EH (cell line): ENCODE measurements at places on chromosomes 5 and 9.
A peak's percentile ranks its signal among the peaks of the same experiment; 100 is the strongest.

- no peak for DNase-seq
Observed at GRCh38 chr5:180813420-180813819, 10.8 kb upstream of the MGAT1 start.

GRCh38 chr5:79055017-79055416, 14.5 kb downstream of the DMGDH start:
- DNase-seq = no peak

- no peak for DNase-seq
Observed at GRCh38 chr9:98381311-98382103, 126.1 kb upstream of the TBC1D2 start.

- DNase-seq = peak; percentile 66
Observed at GRCh38 chr5:144183254-144183889, 12.7 kb downstream of the KCTD16 start.

- no peak for DNase-seq
Observed at GRCh38 chr5:147560718-147561331, 51.0 kb upstream of the DPYSL3 start.

- peak; percentile 74 for DNase-seq
Observed at GRCh38 chr9:135898634-135899407, 8.5 kb downstream of the CAMSAP1 start.

GRCh38 chr5:133792024-133792423, 176.4 kb downstream of the C5orf15 start:
- no peak for DNase-seq

DNA sequence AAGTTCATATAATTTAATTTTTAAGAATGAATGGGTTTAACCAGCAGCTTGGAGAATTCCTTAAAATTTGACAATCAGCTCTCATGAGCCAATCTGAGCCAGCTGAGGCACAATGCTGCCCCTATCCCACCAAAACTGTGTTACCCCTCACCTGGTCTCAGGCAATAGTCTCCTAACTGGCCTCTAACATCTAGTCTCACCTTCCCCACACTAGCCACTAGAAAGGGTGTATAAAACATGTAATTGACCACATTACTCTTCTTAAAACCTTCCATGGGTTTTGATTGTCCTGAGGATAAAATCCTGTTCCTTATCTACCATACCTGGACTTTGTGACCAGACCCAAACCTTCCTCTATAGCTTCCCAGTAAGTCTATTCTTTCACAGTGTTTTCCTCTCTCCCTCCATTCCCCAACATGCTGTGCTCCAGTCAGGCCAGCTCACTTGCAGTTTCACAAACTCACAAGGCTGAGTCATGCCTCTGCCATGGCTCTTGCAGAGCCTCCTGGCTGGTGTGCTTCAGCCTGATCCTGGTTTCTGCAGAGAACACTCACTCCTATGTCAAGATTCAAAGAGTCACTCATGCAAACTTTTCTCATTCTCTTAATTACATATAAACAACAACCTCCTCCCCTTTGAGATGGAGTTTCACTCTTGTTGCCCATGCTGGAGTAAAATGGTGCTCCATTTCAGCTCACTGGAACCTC, 16.0 kb upstream of the ZCCHC7 start:
- peak; percentile 82 for DNase-seq

- peak; percentile 74 for DNase-seq
Observed at GRCh38 chr9:70868661-70869652, 252.5 kb downstream of the TRPM3 start.

GRCh38 chr5:170913573-170913972, 51.8 kb downstream of the RANBP17 start:
- DNase-seq = no peak

DNA sequence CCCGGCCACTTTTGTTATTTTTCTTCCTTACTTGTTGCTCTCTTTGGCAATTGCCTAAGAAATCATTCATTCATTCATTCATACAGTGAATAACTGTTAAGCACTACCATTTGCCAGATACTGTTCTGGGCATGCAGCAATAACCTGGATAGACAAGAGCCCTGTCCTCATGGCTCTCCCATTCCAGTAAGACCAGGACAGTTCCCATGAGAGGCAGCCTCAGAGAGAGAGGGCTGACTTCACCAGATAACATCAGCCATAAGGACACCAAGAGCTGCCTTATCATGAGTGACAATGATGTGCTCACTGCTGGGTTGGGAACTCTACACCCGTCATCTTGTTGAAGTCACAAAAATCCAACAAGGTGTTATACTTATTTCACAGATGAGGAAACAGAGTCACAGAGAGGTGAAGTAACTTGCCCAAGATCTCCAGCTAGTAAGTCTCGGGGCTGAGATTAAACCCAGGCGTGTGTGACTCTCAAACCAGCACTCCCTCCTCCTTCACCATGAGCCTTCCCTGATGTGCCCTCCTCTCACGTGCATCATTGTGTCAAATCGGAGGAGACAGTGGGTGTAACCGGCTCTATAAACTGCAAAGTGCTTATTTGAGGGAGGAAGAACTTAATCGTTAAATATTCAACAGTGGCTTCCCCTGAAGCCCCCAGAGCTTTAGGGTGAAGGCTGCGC, 61.1 kb upstream of the TBC1D2 start:
- DNase-seq = no peak

- peak; percentile 74 for DNase-seq
Observed at GRCh38 chr5:122846051-122846550, 688 bp downstream of the SNX24 start.

- no peak for DNase-seq
Observed at GRCh38 chr5:65462139-65462705, 19.5 kb downstream of the ADAMTS6 start.

DNA sequence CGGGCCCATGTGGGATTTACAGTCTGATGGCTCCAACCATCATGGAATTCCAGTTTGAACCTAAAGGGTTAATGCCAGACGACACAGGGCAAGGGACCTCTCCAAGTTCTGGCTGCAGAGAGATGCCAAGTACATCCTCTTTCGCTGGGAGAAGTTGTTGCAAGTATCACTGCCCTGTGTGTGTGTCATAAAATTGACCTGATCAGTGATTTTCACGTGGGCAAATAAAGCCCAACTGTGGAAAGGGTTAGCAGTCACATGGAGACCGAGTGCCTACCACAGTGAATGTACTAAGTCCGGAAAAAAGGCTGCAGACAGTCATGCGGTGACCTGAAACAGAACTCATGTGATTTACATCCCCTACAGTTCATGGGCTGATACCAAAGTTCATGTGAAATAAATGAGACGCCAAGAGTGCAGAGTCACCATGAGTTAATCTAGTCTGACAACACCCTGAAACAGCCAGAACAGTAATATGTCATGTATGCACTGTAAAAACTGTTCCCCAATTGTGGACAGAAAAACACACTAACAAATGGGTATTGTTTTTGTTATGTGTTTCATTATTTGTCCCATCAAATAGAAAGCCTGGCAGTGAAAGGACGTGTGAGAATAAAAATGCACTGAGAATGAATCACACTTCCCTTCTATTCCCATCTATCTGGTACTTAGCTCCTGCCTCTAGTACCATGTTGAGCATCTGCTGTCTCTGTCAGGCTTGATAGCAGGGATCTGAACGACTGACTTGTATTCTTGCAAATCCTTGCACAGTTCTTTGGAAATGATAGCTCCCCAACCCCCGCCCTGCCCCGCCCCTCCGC, 115.7 kb downstream of the SUSD1 start:
- DNase-seq = peak; percentile 89

DNA sequence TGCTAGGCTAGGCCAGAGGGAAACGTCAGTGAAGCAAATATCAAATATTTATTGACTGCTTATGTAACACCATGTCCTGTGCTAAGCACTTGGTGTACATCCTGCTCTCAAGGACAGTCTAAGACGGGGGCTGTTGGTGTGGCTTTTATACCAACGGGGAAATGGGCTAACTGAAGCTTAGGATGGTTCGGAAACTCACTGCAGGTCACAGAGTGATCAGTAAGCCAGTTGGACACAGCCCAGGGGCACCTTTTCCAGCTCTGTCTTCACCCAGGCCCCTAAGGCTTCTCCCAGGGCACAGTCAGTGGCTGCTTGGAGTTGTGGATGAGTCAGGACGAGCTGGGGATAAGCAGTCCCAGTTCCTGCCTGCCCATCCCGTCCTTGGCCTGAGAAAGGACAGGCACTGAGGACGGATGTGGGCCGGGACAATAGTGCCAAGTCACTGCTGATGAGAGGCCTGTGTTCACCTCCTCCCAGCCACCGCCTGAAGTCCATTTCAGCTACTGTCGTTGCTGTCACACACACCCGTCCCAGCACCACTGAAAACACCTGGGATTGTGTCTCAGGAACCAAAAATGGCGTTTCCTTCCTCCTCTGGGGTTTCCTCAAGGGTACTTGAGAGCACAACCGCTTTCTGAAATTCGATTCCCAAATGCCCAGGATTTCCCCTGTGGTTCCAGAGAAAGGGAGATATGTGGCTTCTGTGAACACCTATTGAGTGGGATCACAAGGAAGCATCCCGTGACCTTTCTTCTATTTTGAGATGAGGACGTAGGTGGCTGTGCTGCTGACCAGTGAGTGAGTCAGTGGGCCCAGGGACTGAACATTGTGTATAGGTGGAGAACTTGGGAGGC, 17.5 kb upstream of the SPRY4 start:
- peak; percentile 59 for DNase-seq

- no peak for DNase-seq
Observed at GRCh38 chr5:111422245-111422644, 90.1 kb downstream of the STARD4 start.

GRCh38 chr5:172274951-172275753, 8.4 kb downstream of the UBTD2 start:
- DNase-seq = no peak

- DNase-seq = peak; percentile 22
Observed at GRCh38 chr9:133754187-133754586, 16.0 kb upstream of the SARDH start.

DNA sequence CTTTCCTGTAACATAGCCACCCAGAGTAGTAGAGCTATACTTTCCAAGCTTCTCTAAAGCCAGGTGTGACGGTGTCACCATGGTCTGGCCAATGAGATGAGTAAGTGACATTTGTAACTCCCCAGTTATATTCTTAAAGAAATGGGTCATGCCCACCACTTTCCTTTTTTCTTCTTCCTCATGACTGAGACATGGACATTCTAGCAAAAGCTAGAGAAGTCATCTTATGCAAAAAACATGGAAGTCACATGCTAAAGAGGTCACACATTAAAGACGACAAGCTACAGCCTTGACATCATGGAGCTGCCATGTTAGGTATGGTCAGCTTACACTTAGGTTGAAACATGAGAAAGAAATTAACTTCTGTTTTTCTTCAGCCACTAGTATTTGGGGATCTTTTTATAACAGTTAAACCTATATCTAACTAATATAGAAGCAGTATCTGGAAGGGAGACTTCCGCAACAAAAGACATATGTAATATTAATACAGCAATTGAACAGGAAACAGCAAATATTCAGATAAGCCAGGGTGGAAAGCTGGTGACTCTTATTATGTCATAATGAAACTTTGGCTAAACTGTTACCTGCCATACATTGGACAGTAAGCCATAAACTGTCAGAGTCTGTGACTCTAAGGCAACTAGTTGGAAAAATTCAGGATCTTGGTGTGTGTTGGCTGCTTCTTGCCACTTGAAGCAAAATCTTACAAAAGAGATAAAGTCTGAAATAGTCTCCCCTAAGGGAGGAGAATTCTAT, 54.7 kb upstream of the SNX2 start:
- no peak for DNase-seq

- DNase-seq = no peak
Observed at GRCh38 chr9:33288828-33289483, 1.4 kb upstream of the NFX1 start.

- no peak for DNase-seq
Observed at GRCh38 chr5:68257210-68257609, 41.7 kb downstream of the PIK3R1 start.

DNA sequence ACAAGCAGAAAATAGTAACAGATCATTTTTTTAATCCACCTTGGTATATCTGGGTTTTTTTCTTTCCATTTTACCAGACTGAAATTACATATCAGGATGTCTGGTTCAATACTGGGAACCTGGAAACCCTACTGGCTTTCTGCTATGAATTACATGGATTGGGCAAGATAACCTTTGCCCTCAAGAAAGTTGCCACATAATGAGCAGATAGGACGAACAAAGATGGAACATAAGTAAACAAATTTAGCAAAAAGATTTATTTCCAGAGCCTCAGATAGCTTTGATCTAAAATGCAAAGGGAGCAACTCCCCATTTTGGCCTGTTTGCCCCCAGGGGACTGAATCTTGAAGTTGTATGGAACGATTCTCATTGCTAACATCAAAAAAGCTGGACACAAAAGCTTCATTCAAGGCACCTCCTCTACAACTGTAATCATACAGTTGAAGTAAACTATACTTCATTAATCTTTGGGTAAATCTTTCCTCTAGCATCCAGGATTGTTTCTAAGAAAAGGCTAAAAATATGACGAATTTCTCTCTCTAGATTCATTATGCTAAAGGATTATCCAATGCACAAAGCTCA, 131.6 kb upstream of the PTGER4 start:
- no peak for DNase-seq

DNA sequence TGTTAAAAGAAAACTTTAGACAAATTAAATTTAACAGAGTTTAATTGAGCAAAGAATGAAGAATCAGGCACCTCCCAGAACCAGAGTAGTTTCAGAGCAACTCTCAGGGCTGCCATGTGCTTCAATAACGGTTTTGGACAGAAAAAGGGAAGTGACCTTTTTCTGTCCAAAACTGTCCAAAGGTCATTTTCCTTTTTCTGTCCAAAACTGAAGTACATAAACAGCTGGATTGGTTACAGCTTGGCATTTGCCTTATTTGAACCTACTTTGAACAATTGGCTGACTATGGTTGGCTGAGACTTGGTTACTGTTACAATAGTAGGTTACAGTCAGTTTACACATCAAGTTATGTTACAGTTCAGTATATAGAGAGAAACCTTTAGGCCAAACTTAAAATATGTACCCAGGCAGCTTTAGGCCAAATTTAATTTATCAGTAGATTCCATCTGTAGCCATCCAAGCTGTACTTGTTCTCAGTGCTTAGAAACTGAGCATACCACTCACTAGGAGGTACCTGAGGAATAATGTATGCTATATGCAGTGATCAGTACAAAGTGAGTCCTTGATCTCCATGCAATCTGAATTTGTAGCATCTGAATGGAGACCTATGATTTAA, 44.0 kb downstream of the C9orf85 start:
- no peak for DNase-seq

DNA sequence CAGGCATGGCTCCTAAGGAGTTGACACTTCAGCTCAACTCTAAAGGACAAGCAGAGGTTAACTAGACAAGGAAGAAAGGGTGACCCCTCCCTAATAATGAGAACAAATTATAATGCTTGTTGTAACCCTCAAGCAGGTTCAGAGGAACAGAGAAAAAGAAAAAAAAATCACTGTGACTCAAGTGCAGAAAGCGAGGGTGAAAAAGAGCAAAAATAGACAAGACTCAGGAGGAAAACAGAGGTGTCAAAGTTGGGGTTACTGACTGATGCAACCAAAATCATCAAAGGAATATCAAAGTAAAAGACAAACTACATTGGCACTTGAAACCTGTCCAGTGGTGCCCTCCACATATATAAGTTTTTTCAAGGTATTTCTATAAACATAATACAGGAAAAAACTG, 28.4 kb downstream of the FBXW11 start:
- no peak for DNase-seq
